ENCODE measurements at places on chromosomes 1 and 21. TPM values are rescaled to one million over a fixed set of nuclear protein-coding genes. Genes with fewer than 3 reads are reported as not detected.

Gene GSTM4
- 2.3 TPM for total RNA-seq

Gene ACTA1
- total RNA-seq, result not detected

Gene LRRC53
- not detected for total RNA-seq

Gene OR10T2
- not detected for total RNA-seq

Gene FLG2
- under 0.01 TPM for total RNA-seq

Gene TSEN15
- total RNA-seq, result 28.6 TPM

Gene OR4F16
- total RNA-seq, result not detected

Gene SYPL2
- not detected for total RNA-seq

Gene TFAP2E
- under 0.01 TPM for total RNA-seq

Gene MAP10
- 1.4 TPM for total RNA-seq

Gene DPH2
- total RNA-seq, result 23.4 TPM

Gene C1orf141
- total RNA-seq, result not detected

Gene FAM110D
- 2.1 TPM for total RNA-seq

Gene KCNE1
- total RNA-seq, result 0.15 TPM

Gene ADCY10
- under 0.01 TPM for total RNA-seq

Gene RORC
- not detected for total RNA-seq

Gene SPATA6
- total RNA-seq, result 3.0 TPM

Measured in epithelial cell of umbilical artery (primary cell).